ENCODE measurements at places on chromosomes 1 and 21.

DNA sequence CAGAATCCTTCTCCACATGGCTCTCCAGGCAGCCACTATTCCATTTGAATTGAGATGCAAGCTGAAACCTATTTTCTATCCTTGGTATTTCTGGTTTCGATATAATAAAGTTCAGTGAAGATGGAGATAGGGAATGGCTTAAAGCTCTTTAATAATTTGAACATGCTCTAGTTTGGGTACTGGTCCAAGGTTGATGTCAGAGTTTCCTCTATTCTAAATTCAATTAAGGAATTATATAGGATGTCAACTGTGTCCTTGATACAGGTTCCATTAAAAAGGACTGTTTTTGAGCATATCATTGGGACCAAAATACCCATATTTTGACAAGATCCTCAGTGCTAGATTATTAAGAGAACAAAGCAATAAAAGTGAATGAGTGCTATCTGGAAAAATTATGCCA lies 245.3 kb downstream of the SPATA17 start:
- DNase-seq: no peak

DNA sequence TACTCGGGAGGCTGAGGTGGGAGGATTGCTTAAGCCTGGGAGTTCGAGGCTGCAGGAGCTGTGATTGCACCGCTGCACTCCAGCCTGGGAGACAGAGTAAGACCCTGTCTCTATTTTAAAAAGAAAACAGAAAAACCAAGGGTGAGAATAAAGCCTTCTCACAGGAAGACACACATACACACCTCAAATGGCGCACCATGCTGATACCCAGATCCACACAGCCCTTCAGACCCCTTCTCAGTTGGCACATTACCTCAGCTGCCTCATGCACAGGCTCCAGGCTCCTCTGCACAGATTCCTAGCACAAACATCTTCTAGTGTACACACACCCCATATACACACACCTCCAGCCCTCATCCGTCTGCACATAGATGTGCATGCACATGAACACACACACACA lies 7.9 kb downstream of the FGR start:
- no peak for DNase-seq

GRCh38 chr1:2602866-2603520 lies 16.4 kb downstream of the PRXL2B start:
- DNase-seq: no peak

- DNase-seq: no peak
Observed at GRCh38 chr1:18037651-18038050, 69.9 kb upstream of the IGSF21 start.

GRCh38 chr1:17837233-17838030 lies 82.3 kb downstream of the ACTL8 start:
- no peak for DNase-seq

DNA sequence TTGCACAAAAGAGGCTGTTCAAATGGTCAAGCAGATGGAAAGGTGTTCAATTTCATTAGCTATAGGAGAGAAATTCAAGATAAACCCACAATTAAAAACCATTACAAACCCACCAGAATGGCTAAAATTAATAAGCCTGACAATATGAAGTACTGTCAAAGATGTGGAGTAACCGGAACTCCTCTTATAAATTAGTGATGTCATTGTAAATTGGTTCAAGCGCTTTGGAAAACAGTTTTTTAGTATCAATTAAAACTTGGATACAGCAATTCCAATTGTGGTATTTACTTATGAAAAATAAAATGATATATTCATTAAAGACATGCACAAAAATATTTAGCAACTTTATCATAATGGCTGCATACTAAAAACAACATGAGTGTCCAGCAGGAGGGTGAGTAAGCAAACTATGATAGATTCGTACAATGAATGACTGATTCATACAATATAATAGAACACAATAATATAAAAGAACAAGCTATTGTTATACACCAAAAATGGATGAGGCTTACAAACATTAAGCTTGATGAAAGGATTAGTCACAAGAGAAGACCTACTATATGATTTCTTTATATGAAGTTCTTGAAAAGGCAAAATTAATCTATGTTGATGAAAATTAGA lies 38.4 kb upstream of the FGGY start:
- no peak for DNase-seq

DNA sequence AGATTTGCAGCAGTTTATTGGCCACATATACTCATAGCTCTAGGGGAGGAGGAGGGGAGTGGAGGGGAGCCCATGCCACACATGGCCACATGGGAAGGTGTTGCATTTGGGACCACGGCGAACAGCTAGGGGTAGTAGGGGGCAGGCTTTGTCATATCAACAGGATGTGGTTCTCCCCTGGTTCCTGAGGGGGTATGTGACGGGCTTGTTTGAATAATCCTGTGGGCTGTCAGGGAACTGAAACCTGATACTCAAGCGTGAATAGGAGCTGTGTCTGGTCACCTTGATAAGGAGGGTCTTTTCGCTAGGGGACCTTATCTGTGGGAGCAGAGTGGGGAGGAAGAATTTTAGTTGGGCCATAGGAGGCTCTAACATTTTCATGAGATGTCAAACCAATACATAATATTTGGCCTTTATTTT lies 264.7 kb downstream of the CTH start:
- DNase-seq: no peak

DNA sequence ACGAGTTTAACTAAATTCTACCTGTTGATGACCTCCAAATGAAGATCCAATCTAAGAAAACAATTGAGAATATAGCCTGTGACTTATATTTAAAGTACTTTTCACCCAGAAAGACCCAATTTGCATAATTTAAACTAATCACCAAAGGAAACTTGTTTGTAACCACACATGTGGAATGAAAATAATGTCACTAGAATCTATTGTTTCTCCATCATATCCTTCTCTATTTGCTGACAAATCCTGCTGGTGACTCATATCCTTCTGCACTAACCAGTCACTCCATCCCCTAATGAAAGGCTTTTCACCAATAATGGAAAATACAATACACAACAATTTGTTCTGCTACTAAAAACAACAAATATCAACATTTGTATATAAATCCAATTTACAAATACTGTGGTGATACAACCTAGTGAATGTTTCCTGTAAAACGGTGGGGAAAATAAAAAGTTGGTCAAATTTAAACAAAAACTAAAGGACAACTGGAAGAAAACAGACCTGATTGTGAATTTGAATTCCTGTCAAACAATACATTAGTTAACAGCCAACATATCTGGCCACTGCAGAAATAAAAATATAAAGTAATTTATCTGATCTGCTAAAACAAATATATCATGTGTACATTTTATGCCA lies 6.5 kb downstream of the PTP4A2 start:
- DNase-seq: peak; percentile 43

DNA sequence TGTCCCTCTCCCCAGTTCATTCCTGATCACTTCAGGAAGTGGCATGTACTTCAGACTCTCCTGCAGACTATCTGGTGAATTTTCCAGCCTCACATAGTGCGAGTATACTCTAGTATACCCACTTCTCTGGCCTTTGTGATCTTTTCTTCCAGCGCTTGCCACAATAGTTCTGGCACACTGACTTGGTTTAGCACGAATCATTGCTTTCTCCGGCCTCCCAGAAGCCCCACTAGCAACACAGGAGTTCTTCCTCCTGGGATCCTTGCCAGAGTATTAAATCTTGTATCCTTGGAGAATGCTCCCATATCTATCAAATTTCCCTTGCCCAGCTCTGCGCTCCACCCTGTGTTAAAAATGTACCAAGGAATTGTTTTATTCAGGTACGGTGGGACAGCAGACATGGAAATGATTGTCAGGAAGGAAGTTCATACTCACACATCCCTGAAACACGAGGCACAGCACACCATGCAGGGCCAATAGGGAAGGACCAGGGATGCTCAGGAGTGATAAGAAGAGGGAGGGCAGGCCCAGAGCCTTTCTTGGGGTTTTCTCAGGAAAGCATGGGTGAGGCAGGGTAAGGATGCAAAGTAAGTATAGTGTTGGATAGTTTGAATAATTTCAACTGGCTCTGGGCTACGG lies 136.7 kb downstream of the ADSS2 start:
- peak; percentile 20 for DNase-seq

- no peak for DNase-seq
Observed at GRCh38 chr21:37220433-37220980, 46.6 kb downstream of the VPS26C start.

DNA sequence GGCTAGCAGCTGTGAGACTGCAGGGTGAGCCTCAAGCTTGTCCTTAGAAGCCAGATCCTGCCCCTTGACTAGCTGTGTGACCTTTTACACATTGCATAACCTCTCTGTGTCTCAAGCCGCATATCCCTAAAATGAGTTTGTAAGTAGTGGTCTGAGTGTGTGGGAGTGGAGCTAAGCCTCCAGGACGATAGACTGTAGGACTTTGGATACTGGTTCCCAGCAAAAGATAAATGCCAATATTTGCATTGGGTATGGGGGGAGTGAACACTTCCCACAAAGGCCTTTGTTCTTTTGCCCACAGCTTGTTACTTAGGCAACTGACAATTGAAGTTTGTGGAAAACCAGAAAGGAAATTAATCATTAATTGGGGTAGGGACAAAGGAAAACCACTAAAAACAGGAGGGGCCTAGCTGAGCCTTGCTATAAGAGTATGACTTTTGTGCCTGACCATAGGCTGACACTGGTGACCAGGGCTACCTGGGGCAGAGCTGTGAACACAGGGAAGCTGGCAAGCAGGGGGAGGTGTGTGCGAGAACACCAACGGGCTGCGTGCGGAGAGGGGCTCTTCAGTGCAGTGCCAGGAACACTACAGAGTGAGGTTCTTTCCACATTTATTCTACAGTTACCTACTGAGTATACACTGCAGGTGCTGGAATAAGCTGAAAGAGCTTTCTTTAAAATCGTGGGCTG lies 102.4 kb upstream of the ETV3 start:
- DNase-seq: no peak

DNA sequence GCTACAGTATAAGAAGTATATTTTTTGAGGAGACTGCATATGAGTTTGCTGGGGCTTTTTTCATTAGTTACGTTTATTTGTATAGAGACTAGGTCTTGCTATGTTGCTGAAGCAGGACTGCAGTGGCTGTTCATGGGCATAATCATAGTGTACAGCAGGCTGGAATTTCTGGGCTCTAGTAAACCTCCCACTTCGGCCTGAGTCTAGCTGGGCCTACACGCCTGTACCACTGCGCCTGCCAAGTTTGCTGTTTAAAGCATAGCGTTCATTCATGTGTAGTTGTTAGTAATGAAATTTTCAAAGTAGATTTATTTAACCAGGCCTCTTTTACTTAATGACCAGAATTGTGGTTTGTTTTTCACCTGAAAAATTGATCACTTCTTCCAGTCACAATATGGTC lies 33.8 kb downstream of the HS2ST1 start:
- DNase-seq: no peak

- DNase-seq: no peak
Observed at GRCh38 chr1:39369565-39369964, 121.9 kb upstream of the BMP8A start.

GRCh38 chr1:221824025-221824424 lies 82.1 kb upstream of the DUSP10 start:
- no peak for DNase-seq

DNA sequence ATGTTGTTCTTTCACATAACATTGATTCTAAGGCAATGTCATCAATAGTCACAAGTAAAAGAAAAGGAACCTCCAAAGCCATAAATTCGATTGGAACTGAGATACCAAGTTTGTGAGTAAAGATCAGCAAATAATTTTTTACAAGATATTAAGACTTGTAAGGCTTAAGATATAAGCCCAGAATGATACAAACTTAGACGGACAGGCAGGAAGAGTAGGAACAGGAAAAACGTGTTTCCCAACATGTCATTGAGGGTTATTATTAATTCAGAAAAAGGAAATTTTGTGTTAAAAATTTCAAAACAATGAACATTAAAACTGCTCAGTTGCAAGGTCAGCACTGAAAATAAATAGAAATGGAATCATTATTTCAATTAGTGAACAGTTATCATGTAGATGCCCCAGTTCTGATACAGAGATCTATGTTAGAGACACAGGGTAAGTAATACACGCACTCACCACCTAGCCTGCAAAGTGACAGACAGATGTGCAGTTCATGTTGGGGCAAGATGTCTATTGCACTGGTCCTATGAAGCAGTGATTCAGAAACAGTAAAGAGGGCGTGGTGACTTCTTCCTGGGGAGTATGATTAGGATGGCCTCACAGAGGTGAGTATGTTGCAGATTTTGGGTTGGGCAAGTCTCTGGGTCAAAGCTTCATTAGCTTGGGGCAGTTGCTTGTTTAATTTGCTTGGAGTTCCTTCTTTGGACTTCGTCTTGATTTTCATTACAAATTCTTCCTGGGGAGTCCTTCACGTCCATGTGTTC lies 284.4 kb downstream of the SETD4 start:
- DNase-seq: no peak

- DNase-seq: no peak
Observed at GRCh38 chr1:34404804-34405203, 228.1 kb downstream of the C1orf94 start.

GRCh38 chr21:26795866-26796329 lies 49.3 kb downstream of the ADAMTS1 start:
- peak; percentile 91 for DNase-seq

- DNase-seq: no peak
Observed at GRCh38 chr1:51000160-51000559, 30.1 kb downstream of the CDKN2C start.

DNA sequence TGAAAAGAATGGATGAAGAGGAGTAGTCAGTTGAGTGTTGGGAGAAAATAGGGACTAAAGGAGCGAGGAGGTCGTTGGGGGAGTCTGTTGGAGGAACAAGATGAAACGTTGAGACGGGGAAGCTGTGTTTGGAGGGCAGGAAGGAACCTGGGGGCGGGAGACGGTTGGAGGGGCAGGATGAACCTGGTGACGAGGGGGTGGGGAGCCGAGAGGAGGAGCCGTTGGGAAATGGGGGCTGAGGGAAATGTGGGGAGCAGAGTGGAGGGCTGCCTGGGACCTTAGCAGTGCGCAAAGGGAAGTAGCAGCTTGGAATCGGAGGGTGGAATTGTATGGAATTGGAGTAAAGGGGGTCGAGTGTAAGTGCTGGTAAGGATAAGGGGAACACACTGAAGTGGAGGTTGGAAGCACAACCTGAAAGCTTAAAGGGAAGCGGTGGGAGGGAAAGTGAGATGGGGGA lies 630 bp downstream of the MTF2 start:
- DNase-seq: no peak

GRCh38 chr1:240743705-240744104 lies 131.8 kb upstream of the GREM2 start:
- no peak for DNase-seq

GRCh38 chr1:179252606-179253005 lies 23.1 kb upstream of the ABL2 start:
- DNase-seq: no peak

GRCh38 chr1:77627978-77628570 lies 54.4 kb downstream of the ZZZ3 start:
- no peak for DNase-seq

DNA sequence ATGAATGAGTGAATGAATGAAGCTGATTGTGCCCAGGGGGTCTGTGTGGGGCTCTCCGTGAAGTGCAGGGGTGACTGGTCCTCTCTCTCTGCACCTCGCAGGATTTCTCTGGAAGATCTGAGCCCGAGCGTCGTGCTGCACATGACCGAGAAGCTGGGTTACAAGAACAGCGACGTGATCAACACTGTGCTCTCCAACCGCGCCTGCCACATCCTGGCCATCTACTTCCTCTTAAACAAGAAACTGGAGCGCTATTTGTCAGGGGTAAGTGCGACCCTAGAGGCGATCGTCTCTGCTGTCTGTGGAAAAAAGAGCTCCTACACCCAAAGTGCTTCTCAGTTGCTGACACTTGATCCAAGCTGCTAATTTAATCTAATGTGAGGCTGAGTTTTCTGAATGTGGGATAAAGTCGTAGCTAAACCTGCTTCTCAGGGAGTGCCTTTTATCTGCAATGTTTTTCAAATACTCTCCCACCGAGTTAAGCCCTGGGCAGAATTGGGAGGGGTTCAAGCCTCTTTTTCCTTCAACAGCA lies 101.7 kb downstream of the HUNK start:
- no peak for DNase-seq

GRCh38 chr1:182927693-182928433 lies 25.1 kb downstream of the SHCBP1L start:
- no peak for DNase-seq

Data from NCI-H226 (cell line).